SK-MEL-5 (cell line): ENCODE measurements at places on chromosomes 5 and 9. TPM values are rescaled to one million over a fixed set of nuclear protein-coding genes. Genes with fewer than 3 reads are reported as not detected.

ITGA1 gene
- 21.1 and 29.7 TPM in 2 replicates for total RNA-seq

UNC13B gene
- total RNA-seq: 9.6 and 10.6 TPM in 2 replicates

LCN15 gene
- 0.05 and 0.21 TPM in 2 replicates for total RNA-seq

FRMPD1 gene
- total RNA-seq: 0.11 TPM in 1 of 2 replicates, not detected in the other

RNF183 gene
- not detected in 2 replicates for total RNA-seq

DDX4 gene
- total RNA-seq: not detected in 2 replicates

DRD1 gene
- not detected in 2 replicates for total RNA-seq

PELO gene
- total RNA-seq: 21.3 and 22.8 TPM in 2 replicates

TSSK1B gene
- not detected in 2 replicates for total RNA-seq
